Lower leg skin (tissue), 4 donors: ENCODE measurements at places on chromosomes 11 and 22. TPM values are rescaled to one million over a fixed set of nuclear protein-coding genes. Genes with fewer than 3 reads are reported as not detected.

GRCh38 chr11:62892077-62892922 lies 11.6 kb downstream of the SLC3A2 start:
- no peak for DNase-seq

DNA sequence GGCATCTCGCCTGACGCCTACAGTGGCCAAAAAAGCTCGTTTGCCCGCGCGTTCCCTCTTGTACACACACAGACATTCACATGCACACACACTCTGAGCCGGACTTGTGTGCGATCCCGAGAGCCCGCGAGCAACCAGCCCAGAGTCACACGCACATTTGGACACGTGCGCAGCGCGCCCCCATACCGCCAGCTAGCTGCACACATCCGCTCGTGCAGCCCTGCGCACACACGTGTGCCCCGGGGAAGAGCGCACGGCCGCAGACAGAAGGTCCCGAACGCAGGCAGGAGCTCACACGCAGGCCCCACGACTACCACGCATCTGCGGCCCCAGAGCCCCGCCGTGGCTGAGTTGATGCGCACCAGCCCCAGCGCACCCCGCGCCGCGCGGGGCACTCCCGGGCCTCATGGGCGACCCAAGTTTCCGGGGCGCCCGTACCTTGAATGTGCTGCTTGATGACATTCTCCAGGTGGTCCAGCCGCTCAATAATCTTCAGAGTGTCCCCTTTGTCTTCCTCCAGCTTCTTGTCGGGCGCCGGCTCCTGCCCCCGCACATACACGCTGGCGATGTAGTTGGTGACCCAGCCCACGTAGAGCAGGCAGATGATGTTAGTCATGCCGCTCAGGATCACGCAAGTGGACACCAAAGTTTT lies 758 bp downstream of the GALNT18 start:
- no peak for DNase-seq

- DNase-seq = no peak
Observed at GRCh38 chr22:39243439-39244135, 1.2 kb downstream of the PDGFB start.

DNA sequence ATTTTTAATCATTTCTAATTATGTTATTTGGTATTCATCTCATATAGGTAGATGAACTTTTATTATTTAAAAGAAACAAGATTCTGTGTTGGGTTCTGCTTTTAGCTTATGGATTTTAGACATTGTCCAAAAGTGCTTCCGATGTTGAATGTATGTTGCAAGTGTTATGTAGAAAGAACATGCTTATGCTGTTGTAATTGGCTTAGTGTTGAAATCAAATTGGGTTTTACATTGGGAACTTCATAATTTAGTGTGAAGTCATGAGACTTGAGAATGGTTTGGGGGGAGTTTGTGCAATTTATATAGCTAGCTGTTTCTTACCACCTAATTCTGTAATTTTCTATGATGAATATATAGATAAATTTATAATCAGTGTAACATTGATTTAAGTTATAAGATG lies 3.6 kb downstream of the MTMR3 start:
- DNase-seq = no peak

- DNase-seq = no peak
Observed at GRCh38 chr11:28476049-28476448, 367.9 kb downstream of the METTL15 start.

DNA sequence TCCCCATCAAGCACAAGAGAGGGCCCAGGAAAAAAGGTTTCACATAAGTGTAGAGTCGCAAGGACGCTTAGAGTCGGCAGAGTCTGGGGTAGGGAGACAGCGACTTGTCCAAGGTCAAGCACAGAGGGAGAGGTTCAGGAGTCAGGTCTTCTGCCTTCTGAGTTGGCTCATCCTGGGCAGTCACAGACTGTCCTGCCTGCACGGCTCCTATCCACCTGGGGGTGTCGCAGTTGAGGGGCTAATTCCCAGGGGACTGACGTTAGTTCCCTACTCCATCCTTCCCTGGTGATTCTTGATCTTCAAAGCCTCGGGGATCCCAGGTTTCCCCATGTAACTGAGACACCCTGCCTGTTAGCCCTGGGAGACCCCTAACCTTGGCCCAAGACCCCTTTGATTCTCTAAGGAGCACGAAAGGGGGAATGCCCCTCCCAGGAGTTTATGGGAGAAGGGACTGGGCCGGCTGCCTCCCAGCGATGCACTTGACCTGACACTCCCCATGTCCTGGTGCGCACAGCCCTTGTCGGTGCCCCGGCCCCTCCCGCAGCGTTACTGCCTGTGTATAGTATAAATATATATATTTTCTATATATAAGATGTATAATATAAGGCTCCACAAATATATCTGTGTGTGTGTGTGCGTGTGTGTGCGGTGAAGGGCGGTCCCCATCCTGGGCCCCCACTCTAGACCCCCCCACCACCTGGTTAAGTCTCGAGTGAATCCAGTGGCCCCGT lies 14.7 kb upstream of the TAB1 start:
- DNase-seq = no peak

Gene PVALB
- not detected for total RNA-seq

DNA sequence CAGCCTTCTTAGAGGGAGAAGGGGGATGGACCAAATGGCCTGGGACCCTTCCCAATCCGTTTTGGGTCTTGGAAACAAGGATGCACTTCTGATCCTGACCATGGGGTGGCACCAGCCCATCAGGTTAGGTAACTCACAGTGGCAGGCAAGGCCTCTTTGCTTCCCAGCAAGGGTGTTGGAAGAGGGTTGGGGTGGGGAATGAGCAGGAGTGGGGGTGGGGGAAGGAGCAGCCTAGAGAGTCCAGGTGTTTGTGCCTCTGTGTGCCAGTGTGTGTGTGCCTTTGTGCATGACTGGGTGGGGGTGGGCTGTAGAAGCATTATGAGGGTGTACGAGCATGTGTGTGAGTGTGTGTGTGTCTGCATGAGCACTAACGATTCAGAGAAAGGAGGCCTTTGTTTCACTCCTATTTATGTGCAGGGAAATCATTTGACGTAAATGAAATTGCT lies 213.1 kb downstream of the INSC start:
- no peak for DNase-seq

- no peak for DNase-seq
Observed at GRCh38 chr22:40890881-40891280, 29.0 kb upstream of the DNAJB7 start.

- DNase-seq = no peak
Observed at GRCh38 chr11:65917077-65917433, 1.8 kb downstream of the C11orf68 start.

- no peak for DNase-seq
Observed at GRCh38 chr11:73752216-73752867, 8.5 kb downstream of the RAB6A start.

- no peak for DNase-seq
Observed at GRCh38 chr11:17541330-17541885, 2.8 kb downstream of the USH1C start.

- no peak for DNase-seq
Observed at GRCh38 chr11:29129844-29130243, 887.0 kb downstream of the KCNA4 start.

DNA sequence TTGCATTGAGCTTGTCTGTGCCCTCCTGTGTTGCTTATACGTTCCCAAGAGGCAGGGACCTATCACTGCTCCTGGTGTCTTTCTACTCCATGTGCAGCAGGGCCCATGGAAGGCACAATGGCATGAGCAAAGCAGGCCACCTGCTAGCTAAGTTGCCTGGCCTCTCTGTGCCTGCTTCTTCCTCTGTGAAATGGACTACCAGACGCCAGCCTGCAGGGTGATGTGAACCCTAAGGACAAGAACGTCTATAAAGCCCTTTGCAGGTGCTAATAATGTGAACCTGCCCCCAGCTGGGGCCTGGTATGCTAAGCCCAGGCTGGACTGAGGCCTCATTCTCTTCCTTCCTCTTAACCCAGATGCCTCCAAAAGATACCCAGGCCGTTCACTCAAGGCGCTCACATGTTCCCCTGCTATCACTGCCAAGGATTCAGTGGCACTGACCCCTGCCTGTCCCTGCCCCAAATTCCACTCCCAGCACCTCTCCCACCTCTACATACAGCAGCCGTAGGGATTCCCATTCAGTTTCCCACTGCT lies 4.0 kb downstream of the GUCD1 start:
- DNase-seq = no peak

DNA sequence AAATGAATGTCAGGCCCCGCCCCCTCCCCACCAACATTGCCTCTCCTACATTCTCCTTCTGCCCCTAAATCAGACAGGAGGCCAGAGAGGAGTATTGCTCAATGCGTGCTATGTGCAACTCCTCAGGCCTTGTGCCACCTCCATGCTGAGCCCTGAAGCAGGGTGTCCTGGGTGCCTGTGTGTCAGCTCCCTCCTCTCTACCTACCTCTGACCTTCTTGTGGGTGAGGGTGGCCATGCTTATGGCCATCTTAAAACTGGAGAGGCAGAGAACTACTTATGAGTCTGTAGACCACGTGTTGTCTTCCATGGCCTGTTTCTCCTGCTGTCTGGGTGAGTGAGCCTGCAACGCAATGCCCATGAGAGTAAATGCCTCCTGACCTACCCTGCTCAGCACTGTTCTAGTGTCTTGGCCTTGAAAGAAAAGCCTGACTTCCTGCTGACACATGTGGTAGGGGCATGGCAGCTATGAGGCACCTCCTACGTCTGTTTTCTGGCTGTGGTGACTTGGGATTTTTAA lies 10.5 kb downstream of the MCAM start:
- no peak for DNase-seq

DNA sequence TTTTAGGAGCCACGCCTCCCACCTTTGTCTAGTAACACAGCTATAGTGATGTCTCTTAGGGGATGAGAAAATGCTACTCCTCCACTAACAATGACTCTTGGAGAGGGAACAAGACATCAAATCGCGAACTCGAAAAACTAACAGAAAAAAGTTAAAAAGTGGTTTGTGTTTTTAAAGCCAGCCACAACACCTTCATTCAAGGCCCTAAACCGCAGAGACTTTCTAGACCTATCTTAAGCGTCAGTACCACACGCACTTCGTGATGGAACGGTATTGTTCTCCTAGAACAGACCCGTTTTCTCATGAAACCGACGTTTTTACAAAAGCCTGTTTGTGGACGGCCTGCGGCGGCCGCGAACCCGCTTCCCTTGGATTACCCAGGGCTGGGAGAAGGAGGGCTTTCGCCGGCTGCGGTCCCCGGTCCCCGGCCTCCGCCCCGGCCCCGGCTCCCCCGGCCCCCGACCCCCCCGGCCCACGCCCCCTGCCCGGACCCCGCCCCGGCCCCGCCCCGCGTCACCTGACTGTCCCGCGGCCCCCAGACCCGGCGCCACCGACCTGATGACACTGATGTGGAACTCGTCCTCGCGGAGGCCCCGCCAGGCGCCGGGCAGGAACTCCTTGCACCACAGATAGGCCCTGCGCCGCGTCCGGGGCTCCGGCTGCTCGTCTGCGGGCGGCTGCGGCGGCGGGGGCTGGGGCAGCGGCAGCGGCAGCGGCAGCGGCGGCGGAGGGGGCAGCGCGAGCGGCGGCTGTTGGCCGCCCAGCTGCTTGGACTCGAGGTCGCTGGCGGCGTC lies 718 bp downstream of the CHKA start:
- DNase-seq = peak; percentile 91

GRCh38 chr22:49763138-49763537 lies 64.5 kb downstream of the BRD1 start:
- DNase-seq = no peak

GRCh38 chr22:39289975-39290720 lies 29.3 kb downstream of the RPL3 start:
- DNase-seq = no peak

Gene NCF4
- total RNA-seq = 6.4 TPM

Gene C11orf98
- 36.5 TPM for total RNA-seq

DNA sequence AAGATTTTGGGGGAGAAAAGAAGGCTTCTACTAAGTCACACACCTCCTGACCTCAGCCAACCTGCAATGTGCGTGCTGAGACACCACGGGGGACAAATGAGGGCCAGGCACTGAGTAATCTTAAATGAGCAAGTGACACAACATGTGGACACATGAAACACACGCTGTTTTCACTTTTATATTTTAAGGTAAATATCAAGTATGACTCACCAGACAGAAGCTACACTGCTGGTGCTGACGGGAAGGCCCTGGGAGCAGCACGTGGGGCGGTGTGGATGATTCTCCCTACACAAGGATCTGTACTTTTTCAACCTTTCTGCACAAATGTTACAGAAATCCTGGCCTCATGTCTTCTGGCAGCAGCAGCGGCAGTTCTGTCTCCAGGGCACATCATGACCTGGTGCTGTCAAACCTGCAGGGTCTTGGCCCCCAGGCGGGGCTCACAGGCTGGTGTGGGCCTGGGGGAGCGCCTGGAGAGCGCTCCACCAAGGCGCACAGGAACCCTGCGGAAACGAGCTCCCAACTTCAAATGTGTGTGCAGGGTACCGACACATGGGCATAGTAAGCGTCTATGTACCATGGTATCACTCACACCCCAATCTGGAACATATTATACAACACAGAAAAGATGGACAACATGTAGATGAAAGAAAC lies 61.7 kb downstream of the DGCR2 start:
- no peak for DNase-seq

GRCh38 chr11:1165256-1166041 lies 7.7 kb downstream of the MUC5AC start:
- no peak for DNase-seq

DNA sequence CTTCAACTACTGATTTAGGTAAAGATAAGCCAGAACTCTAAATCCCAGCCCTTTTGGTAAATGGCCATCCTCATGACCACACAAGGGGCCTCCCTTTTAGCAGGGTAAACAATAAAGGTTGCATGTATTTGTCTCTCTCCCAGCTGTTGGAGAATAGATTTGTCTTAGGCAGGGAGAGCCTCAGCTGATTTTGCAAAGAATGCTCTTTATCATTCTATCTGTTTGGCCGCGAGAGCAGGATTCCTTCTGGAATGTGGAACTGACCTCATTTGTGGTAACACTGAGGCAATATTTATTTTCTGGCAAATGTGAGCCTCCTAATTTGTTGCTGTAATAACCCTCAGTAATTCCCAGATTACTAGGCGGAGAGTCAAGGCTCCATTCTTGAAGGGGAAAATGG lies 15.3 kb downstream of the PTS start:
- DNase-seq = no peak

- DNase-seq = no peak
Observed at GRCh38 chr11:94066901-94067429, 45.8 kb downstream of the HEPHL1 start.

- no peak for DNase-seq
Observed at GRCh38 chr11:10654811-10655150, 38.8 kb downstream of the IRAG1 start.

Gene SYT12
- total RNA-seq = 1.7 TPM

- DNase-seq = no peak
Observed at GRCh38 chr22:19878461-19879245, 24.0 kb upstream of the GNB1L start.

Gene PKP3
- 880 TPM for total RNA-seq

GRCh38 chr11:75245356-75246005 lies 4.9 kb downstream of the TPBGL start:
- no peak for DNase-seq

- DNase-seq = peak; percentile 31
Observed at GRCh38 chr11:131370090-131370751, at the start of gene NTM. TSS of gene NTM (plus strand) at chr11:131370615.

GRCh38 chr22:26477341-26477731 lies 6.2 kb downstream of the HPS4 start:
- no peak for DNase-seq

Gene PHF21B
- total RNA-seq = not detected

Gene SHANK2
- 1.1 TPM for total RNA-seq
